ENCODE measurements at places on chromosomes 3 and 15. TPM values are rescaled to one million over a fixed set of nuclear protein-coding genes. Genes with fewer than 3 reads are reported as not detected.

SLC38A3 gene
- total RNA-seq = not detected

- no peak for DNase-seq
- H3K27me3 ChIP-seq = no peaks in the 10 kb centered on the region
- no peak overlapping the region for H3K27ac ChIP-seq
- H3K36me3 ChIP-seq = no peaks in the 10 kb centered on the region
- H3K4me1 ChIP-seq = no peaks in the 10 kb centered on the region
- H3K4me3 ChIP-seq = no peak overlapping the region
These were observed 142.8 kb downstream of the CNTN6 start for GRCh38 chr3:1235526-1236120.

ECE2 gene
- total RNA-seq = not detected

DNA sequence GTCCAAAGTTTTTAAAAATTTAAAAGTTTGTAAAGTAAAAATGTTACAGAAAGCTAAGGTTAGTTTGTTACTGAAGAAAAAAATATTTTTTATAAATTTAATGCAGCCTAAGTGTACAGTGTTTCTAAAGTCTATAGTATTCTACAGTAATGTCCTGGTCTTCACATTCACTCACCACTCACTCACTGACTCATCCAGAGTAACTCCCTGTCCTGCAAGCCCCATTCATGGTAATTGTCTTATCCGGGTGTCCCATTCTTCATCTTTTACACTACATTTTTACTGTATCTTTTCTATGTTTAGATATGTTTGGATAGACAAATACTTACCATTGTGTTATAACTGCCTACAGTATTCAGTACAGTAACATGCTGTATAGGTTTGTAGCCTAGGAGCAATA, 36.7 kb upstream of the ATP10A start:
- H3K4me1 ChIP-seq = peaks cover 10% of the 10 kb centered on the region
- H3K36me3 ChIP-seq = no peaks in the 10 kb centered on the region
- H3K27ac ChIP-seq = no peak overlapping the region
- no peak for DNase-seq
- H3K27me3 ChIP-seq = no peaks in the 10 kb centered on the region
- H3K4me3 ChIP-seq = no peak overlapping the region

ISL2 gene
- 3.7 TPM for total RNA-seq

- DNase-seq = no peak
- H3K27ac ChIP-seq = no peak overlapping the region
- peaks cover 76% of the 10 kb centered on the region for H3K36me3 ChIP-seq
- no peak overlapping the region for H3K4me3 ChIP-seq
- H3K4me1 ChIP-seq = peaks cover 10% of the 10 kb centered on the region
These were observed 9.7 kb upstream of the CXCR6 start for GRCh38 chr3:45933591-45933990.

DNA sequence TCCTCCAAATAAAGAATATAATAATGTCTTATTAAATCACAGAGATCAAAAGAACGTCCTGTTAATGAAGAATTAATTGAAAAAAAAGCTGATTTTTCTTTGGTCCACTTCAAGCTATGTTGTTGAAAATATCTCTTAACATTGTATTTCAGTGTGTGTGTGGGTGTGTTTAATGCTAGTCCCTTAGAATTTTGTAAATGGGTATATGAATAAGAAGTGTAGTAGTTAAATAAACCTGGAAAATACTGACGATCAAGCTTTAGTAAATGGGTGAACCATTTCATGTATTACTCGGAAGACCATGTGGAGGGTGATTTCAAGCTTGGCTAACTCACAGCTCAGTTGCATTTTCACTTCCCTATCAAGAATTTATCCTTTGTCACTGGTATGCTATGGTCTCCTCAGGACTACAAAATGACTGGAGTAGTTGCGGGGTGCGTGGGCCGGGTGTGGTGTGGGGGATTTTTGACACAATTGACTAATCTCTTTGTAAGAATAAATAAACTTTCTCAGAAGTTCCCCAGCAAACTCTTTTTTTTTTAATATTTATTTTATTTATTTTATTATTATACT, 586.4 kb downstream of the GRM7 start:
- H3K4me3 ChIP-seq = no peak overlapping the region
- H3K27me3 ChIP-seq = no peaks in the 10 kb centered on the region
- H3K36me3 ChIP-seq = no peaks in the 10 kb centered on the region
- no peaks in the 10 kb centered on the region for H3K4me1 ChIP-seq
- DNase-seq = no peak
- H3K27ac ChIP-seq = no peak overlapping the region

DNA sequence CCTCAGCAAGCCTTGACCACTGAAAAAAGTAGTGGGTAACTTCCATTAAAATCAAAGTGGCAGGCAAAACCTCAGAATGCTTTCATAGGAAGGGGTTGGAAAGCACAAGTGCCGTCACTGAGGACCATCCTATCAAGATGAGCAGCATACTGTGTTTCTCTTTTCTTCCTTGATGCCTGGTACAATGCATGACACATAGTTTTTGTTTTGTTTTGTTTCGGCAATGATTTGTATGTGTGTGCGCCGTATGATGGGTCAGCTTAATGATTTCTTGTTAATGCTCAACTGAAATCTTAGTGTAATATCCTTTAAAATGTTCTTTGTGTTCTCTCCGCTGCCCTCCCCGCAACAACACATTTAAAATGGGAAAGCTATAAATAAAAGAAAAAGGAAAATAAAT, 476.4 kb upstream of the KCNMB2 start:
- H3K36me3 ChIP-seq = no peaks in the 10 kb centered on the region
- no peak overlapping the region for H3K4me3 ChIP-seq
- no peak for DNase-seq
- no peak overlapping the region for H3K27ac ChIP-seq
- no peaks in the 10 kb centered on the region for H3K4me1 ChIP-seq

- H3K36me3 ChIP-seq = no peaks in the 10 kb centered on the region
- no peak overlapping the region for H3K4me3 ChIP-seq
- H3K27me3 ChIP-seq = peaks cover 8% of the 10 kb centered on the region
- no peaks in the 10 kb centered on the region for H3K4me1 ChIP-seq
- no peak overlapping the region for H3K27ac ChIP-seq
These were observed 19.7 kb downstream of the CORO2B start for GRCh38 chr15:68598171-68599152.

GOLGA6D gene
- total RNA-seq = not detected

GRCh38 chr15:74906067-74906449, 593 bp downstream of the FAM219B start:
- H3K27ac ChIP-seq = peak overlapping the region; percentile 71
- H3K4me3 ChIP-seq = peak overlapping the region; percentile 91
- H3K4me1 ChIP-seq = peaks cover 50% of the 10 kb centered on the region
- no peak for DNase-seq
- H3K36me3 ChIP-seq = peaks cover 47% of the 10 kb centered on the region

RBMS3 gene
- total RNA-seq = 0.63 TPM

DNA sequence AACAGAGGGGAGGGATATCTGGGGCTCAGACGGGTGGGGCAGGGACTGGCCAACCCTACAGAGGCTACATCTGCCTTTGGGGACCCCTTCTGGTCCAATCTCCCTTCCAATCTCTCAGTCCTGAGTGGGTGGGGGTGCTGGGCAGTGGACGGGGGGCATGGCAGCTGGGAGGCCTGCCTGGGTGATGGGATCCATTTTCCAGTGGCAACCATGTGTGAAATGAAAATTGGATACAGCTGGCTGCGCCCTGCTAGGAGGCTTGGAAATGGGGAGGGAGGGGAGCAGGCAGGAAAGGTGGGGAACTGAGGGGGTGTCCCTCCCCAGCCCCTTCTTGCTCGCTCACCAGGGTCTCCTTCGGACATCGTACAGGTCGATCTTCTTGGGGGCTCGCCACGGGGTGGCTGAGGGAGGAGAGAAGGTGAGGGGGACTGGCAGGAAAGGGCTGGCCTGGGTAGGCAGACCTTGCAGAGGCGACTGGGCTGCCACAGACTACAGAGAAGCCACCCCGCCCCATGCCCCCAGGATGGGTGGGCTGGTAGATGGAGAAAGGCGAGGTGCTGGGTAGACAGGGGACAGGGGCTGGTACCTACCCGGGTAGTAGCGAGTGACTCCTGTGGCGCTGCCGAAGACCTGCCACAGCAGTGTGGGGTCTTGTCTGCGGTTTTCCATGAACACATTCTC, 21.2 kb upstream of the TMEM115 start:
- no peak overlapping the region for H3K27ac ChIP-seq
- H3K4me3 ChIP-seq = no peak overlapping the region
- H3K36me3 ChIP-seq = no peaks in the 10 kb centered on the region
- H3K4me1 ChIP-seq = no peaks in the 10 kb centered on the region

SEMA5B gene
- total RNA-seq = 0.30 TPM

DNA sequence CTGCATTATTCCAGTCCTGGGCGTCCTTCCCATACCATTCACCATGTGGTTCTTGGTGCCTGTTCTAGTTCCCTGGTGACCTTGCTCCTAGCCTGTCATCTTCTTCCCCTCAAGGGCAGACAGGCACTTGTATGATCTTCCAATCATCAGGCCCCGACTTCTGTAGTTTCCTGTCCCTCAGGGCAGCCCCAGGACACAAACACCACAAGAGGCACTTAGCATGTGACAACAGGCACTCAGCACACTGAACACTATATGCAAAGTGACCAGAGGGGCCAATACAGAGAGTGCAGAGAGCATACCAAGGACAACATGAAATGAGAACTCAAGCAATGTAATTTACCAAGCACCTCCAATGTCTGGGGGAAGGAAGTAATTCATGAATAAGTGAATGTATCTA, 17.9 kb downstream of the TMEM40 start:
- no peak for DNase-seq
- H3K27ac ChIP-seq = no peak overlapping the region
- H3K36me3 ChIP-seq = no peaks in the 10 kb centered on the region
- H3K4me3 ChIP-seq = no peak overlapping the region
- H3K27me3 ChIP-seq = peaks cover 8% of the 10 kb centered on the region
- H3K4me1 ChIP-seq = no peaks in the 10 kb centered on the region

ANKUB1 gene
- total RNA-seq = not detected

GRCh38 chr15:52183562-52184173, 7.5 kb downstream of the GNB5 start:
- H3K4me3 ChIP-seq = no peak overlapping the region
- peak; percentile 32 for DNase-seq
- H3K27ac ChIP-seq = no peak overlapping the region
- H3K36me3 ChIP-seq = peaks cover 3% of the 10 kb centered on the region

DNA sequence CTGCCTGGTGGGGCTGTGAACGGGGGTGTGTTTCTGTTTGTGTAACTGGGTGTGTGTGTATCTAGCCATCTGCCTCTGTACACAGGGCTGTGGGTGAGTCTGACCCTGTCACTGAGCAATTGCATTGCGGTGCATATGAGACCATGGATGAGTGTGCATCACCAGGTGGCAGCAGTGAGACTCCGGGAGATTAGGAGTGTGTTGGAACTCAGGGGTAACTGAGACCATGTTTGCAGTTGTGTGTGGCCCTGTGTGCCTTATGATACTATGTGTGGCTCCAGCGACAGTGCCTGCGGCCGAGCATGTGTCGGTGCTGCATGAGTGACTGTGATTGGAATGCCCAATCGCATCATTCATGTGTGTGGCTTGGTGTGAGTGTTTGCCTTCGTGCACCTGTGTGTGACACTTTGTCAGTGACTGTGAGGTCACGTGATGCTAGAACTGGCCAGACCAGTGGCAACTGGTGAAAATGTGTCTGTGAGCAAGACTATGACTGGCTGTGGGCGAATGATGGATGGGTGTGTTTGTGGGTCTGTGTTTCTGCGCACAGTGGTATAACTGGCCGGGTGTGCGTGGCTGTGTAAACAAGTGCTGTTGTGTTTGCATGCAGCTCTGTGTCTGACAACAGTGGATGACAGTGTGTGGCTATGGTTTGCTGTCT, 14.0 kb downstream of the VILL start:
- H3K4me1 ChIP-seq = peaks cover 16% of the 10 kb centered on the region
- H3K27me3 ChIP-seq = no peaks in the 10 kb centered on the region
- H3K27ac ChIP-seq = peak overlapping the region; percentile 54

GRCh38 chr3:141840737-141841544, 35.5 kb upstream of the ATP1B3 start:
- no peak overlapping the region for H3K4me3 ChIP-seq
- H3K36me3 ChIP-seq = no peaks in the 10 kb centered on the region
- H3K4me1 ChIP-seq = peaks cover 11% of the 10 kb centered on the region
- no peaks in the 10 kb centered on the region for H3K27me3 ChIP-seq

DNA sequence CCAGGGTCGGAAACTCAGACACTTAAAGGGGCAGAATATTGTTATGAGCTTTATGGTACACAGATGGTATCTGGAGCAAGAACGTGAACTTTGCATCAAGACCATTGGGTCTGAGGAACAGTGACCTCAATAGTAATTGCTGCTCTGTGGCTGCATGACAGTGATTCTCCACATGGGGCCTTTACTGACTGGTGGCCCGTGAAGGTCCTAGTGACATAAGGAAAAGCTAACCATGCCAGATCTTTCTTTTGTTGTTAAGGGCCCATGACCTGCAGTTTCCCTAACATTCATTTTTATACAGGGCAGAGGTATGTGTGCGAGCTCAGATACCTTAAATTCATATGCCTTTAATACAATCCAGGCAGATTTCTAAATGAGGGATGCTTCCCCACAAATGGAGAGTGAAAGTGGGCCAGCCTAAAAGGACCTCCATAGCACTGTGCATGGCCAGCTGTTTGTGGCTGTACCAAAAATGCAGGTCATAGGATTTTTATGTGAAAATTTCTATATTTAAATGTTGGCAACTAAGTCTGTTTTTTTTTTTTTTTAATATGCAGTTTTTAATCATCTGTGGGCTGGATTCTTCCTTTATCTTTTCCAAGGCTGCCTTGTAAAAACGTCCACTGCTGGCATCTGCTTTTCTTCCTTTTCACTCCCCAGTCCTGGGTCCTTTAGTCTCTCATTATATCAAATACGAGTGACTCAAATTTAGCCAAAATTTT, 188.0 kb upstream of the IL12A start:
- no peak overlapping the region for H3K4me3 ChIP-seq
- peaks cover 18% of the 10 kb centered on the region for H3K27me3 ChIP-seq
- H3K27ac ChIP-seq = no peak overlapping the region
- H3K36me3 ChIP-seq = no peaks in the 10 kb centered on the region
- DNase-seq = no peak

TMPRSS7 gene
- not detected for total RNA-seq

RPL39L gene
- total RNA-seq = 23.1 TPM

DNA sequence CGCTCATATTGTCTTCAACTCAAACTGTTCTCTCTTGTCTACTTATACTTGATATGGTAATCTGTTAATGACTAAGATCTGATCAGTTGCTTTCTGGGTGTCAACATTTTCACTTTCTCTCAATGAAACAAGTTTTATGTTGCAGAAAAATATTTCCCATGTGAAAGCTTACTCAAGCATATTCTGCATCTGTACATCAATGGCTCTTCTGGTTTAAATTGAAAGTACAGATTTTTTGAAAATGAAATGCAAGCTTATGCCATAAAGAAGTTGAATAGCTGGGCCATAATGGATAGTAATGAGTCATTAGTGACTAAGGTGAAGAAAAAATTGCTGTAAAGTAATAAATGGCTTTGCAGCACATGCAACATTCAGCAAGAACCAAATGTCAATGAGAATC, 140.7 kb downstream of the BCHE start:
- no peaks in the 10 kb centered on the region for H3K27me3 ChIP-seq
- H3K27ac ChIP-seq = no peak overlapping the region
- no peaks in the 10 kb centered on the region for H3K4me1 ChIP-seq
- no peak for DNase-seq

DNA sequence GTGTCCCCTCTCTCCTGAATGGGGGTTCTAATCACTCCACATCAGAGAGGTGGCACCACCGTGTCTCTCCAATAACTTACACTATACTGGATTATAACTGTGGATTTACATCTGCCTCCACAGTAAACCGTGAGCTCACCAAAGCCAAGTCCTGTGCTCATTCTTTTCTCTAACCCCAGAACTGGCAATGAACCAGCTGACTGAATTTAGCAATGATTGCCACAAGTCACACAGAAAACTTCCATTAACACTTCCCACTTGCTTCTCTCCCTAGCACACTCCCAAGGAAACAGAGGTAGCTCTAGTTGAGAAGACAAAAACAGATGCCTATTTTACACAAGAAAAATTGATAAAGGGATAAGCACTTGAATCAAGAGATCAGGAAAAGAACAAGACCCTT, 361.3 kb downstream of the ULK4 start:
- H3K4me3 ChIP-seq = no peak overlapping the region
- H3K36me3 ChIP-seq = no peaks in the 10 kb centered on the region
- DNase-seq = no peak
- no peaks in the 10 kb centered on the region for H3K27me3 ChIP-seq
- peaks cover 1% of the 10 kb centered on the region for H3K4me1 ChIP-seq
